Activated naive CD4-positive, alpha-beta T cell treated with anti-CD3 and anti-CD28 coated beads, Interleukin-2, amount 10 ng/mL, durations not matched to agents 7 days and 5 days (primary cell): ENCODE measurements at places on chromosomes 6 and 20.

DNA sequence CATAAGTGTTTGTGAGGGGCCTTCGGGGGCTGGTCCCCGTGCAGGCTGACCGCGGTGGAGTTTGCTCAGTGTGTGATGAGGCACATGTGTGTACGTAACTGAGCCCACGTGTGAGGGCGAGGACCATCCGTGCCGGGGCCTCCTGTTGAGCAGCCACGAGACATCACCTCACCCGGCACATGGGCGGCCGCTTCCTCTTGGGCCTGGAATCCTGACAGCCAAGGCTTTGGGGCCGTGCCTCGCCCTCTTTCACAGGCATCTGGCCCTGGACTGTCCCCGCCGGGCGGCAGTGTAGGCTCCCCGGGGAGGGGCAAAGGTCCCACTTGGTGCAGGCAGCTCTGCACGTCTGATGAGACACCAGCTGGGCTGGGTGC, 202.3 kb downstream of the DLL1 start:
- H3K4me3 ChIP-seq = peak overlapping the region; percentile 77
- H3K36me3 ChIP-seq = peaks cover 5% of the 10 kb centered on the region
- no peaks in the 10 kb centered on the region for H3K27me3 ChIP-seq
- peak; percentile 30 for DNase-seq

- H3K36me3 ChIP-seq = no peaks in the 10 kb centered on the region
- no peak overlapping the region for H3K27ac ChIP-seq
- H3K4me3 ChIP-seq = no peak overlapping the region
- peaks cover 9% of the 10 kb centered on the region for H3K4me1 ChIP-seq
- DNase-seq = no peak
Observed at GRCh38 chr20:61883857-61884393, 181.8 kb downstream of the TAF4 start.

- no peaks in the 10 kb centered on the region for H3K36me3 ChIP-seq
- no peak overlapping the region for H3K4me3 ChIP-seq
- DNase-seq = no peak
- no peak overlapping the region for H3K27ac ChIP-seq
Observed at GRCh38 chr20:48461091-48461734, 366.6 kb downstream of the PREX1 start.

- H3K4me1 ChIP-seq = peaks cover 21% of the 10 kb centered on the region
- H3K27me3 ChIP-seq = peaks cover 50% of the 10 kb centered on the region
- DNase-seq = no peak
- H3K4me3 ChIP-seq = no peak overlapping the region
Observed at GRCh38 chr6:157555455-157556143, 174.6 kb downstream of the ZDHHC14 start.

DNA sequence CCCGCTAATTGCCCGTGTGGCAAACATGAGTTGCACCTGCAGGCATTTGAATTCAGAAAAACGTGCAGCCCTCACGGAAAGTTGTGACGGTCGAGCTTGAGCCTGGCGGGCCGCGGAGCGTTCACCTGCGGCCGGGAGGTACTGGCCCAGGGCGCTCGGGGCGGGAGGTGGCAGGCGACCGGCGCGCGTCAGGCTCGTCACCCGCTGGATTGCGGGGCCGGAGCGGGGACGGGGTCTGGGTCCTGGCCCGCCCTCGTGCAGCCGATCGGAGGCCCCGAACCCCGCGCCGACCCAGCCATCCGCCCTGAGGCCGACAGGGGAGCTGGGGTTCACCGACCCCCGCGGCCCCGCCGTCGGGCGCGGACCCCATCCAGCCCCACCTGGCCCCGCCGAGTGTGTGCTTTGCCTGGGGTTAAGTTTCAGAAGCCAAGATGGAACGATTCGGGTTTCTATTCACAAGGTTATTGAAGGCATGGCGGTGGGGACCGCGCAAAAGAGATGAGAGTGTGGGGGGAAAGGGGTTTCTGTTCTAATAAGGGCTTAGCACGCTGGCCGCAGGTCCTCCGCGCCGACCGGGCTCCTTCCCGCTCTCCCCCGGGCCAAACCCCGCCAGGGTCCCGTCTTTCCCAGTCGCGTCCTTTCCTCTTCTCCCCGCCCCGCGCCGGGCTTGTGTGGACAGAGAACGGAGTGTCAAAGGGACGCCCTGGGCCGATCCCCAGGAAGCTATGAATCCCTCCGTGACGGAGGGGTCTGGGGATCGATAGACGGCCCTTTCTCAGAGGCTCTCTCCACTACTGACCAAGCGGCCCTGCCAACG, 1.6 kb upstream of the HEY2 start:
- peak; percentile 47 for DNase-seq
- H3K27me3 ChIP-seq = peaks cover 69% of the 10 kb centered on the region
- peaks cover 4% of the 10 kb centered on the region for H3K36me3 ChIP-seq
- H3K4me3 ChIP-seq = peak overlapping the region; percentile 75
